ENCODE measurements at places on chromosomes 4 and X.

DNA sequence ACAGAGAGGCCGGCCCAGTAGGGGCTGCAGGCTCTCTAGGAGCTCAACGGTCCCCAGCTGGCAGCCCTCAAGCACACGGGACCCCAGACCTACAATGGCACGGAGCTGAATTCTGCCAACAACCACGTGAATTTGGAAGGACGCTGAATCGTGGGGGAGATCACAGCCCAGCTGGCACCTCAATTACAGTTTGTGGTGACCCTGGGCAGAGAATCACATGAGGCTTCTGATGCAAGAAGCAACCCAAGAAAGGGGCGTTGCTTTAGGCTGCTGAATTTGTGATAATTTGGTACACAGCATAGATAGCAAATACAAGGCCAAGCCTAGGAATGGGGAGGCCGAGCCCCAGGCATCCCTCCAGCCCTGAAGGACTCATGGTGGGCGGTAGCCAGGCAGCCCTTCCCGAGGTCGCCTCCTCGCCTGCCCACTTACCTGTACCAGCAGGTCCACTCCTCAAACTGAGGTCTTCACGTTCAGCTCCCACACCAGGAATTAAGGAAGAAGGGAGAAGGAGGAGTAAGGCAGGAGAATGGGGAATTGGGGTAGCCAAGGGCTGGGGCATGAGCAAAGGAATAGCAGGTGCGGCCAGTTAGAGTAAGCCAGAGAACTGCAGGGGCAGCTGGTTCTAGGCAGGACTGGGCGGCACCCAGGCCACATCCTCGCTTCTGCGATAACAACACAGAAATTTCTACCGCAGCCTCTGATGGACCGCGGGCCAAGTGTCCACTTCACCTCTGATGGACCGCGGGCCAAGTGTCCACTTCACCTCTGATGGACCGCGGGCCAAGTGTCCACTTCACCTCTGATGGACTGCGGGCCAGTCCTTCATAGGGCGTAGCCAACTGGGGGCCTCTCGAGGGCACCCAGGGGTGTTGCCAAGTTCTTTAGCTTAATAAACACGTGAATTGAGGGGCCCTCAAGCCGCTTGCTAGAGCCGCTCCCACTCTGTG, 23.4 kb upstream of the HTRA3 start:
- no peak for DNase-seq

- DNase-seq, result no peak
Observed at GRCh38 chr4:121742794-121743193, 22.2 kb downstream of the SMIM43 start.

- no peak for DNase-seq
Observed at GRCh38 chr4:25760518-25761157, 102.2 kb downstream of the SEL1L3 start.

DNA sequence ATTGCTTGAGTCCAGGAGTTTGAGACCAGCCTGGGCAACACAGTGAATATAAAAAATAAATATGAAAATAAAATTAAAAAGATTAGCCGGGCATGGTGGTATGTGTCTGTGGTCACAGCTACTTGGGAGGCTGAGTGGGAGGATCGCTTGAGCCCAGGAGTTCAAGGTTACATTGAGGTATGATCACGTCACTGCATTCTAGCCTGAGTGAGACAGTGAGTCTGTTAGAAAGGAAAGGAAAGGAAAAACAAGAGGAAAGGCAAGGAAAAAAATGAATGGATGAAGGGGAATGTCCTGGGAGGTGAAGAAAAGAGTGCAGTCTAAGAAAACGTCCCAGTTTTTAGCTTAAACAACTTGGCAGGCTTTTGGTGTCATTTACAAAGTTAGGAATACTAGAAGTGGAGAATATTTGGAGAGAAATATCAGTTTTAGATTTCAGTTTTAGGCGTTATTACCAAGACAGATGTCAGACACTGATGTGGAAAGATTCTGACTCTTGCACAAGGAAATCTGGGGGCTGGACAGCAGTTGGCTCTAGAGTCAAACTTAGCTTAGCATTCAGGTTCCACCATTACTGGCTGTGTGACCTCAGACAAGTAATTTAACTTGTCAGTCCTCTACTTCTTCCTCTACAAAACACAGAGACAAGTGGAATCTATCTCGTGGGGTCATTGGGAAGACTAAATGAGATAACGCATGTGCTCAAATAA, 139.0 kb downstream of the TSPAN5 start:
- no peak for DNase-seq

GRCh38 chr4:165294907-165295306, 32.6 kb upstream of the MSMO1 start:
- no peak for DNase-seq

- DNase-seq, result no peak
Observed at GRCh38 chr4:186068581-186069348, at the start of gene TLR3. Gene TLR3 (plus strand): TSS chr4:186069156. CDS start chr4:186076620, 7,464 bp downstream.

DNA sequence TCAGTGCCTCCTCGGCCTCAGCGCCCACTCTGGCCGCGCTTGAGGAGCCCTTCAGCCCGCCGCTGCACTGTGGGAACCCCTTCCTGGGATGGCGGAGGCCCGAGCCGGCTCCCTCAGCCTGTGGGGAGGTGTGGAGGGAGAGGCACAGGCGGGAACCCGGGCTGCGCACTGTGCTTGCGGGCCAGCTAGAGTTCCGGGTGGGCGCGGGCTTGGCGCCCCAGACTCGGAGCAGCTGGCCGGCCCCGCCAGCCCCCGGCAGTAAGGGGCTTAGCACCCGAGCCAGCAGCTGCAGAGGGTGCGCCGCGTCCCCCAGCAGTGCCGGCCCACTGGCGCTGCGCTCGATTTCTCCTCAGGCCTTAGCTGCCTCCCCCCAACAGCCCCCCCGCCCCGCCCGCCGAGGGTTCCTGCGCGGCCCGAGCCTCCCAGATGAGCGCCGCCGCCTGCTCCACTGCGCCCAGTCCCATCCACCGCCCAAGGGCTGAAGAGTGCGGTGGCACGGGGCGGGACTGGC, 1137.0 kb downstream of the PCDH18 start:
- no peak for DNase-seq

GRCh38 chr4:80204433-80205011, 7.2 kb downstream of the PRDM8 start:
- no peak for DNase-seq
